ENCODE measurements at places on chromosomes 7 and 10. TPM values are rescaled to one million over a fixed set of nuclear protein-coding genes. Genes with fewer than 3 reads are reported as not detected.
A peak's percentile ranks its signal among the peaks of the same experiment; 100 is the strongest.

Gene NKX2-3
- total RNA-seq: 0.82 TPM

DNA sequence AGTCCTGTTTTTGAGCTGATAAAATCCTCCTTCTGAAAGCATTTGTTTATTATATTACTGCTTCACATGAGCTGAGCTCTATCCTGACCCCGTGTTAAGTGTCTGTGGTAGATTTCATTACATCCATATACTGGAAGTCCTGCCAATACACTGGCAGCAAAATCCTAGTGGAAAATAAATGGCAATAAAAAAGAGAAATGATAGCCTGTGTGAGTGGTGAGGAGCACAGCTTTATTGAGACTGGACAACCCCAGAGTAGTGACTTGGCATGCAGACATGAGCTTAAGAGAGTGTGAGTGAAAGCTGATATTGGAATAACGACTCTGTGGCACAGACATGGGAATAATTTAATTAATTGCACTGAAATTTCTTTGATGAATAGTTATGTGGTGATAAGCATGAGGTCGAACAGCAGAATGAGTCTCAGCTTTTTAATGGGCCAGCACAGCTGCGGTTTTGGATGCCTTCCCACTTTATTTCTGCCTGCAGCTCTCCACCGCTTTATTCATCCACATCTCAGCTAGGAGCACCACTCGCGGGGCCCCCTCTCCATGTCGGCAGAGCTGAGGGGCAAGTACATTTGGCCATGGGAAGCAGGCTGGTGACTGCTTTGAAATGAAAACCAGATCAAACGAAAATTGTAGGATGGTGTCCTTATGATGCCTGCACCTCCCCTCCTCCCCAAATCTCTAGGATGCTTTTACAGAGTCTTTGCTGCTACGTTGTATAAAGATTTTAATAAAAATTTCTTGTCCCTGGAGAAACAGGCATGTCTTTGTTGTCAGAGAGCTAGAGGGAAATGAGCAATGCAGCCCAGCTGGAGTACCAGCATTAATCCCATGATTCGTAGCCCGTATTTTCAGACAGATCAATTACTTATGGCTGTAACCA is 494.3 kb downstream of the AUTS2 start:
- peaks cover 2% of the 10 kb centered on the region for H3K27me3 ChIP-seq
- H3K36me3 ChIP-seq: no peaks in the 10 kb centered on the region
- H3K4me1 ChIP-seq: peaks cover 11% of the 10 kb centered on the region

DNA sequence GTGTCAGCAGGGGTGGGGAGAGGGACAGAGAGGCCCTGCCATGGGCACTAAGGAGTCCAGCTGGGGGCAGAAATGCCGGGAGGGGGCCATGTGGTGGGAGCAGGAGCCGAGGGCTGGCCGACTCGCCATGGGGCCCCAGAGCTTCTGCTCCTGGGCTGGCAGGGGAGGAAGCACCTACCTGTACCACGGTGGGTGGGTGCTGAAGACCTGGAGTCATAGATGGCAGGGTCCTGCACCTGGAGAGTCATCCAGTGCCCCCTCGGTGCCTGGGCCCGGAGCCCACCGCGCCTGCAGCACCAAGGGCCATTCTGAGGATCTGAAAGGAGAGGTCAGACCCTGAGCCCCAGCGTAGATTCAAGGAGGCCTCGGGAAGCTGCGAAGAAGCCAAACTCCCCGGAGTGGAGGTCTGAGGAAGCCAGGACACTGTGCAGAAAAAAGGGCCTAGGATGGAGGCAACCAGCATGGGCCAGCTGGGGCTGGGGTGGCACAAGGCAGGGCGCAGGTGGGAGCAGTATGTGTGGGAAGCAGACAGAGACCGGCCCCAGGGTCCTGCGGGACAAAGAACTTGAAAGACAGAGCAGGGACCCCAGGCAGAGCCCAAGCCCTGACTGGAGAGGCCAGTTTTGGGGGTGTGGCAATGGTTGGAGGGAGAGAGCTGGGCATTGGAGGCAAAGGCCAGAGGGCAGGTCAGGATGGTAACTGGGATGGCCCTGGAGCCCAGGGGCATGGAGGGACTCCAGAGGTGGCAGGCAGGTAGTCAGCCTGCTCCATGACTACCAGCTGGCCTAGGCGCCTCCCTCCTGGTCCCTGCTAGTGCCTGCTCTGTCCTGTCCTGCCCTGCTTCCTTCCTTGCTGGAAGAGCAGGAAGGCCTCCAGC is 26.7 kb upstream of the SMARCD3 start:
- H3K27ac ChIP-seq: no peak overlapping the region
- H3K36me3 ChIP-seq: no peaks in the 10 kb centered on the region
- no peak for DNase-seq
- peaks cover 3% of the 10 kb centered on the region for H3K4me1 ChIP-seq
- peaks cover 12% of the 10 kb centered on the region for H3K27me3 ChIP-seq

DNA sequence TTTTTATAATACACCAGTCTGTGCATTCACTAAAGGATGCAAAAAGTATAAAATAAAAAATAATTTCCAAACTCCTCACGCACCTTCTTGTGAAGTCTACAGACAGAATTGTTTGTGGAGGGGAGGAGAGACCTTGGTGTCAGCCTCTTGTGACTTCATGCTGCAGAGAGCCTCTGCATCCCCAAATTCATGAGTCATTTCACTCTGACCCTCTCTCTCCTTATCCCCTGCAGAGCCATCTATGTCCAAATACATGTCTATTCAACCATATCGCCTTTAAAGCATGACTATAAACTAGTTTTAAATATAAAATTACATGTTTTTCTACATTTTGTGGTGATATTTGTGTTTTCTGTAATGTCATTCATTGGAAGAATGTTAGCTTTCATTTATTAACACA is 6.0 kb downstream of the CREB5 start:
- peaks cover 1% of the 10 kb centered on the region for H3K27me3 ChIP-seq
- no peaks in the 10 kb centered on the region for H3K36me3 ChIP-seq
- H3K4me3 ChIP-seq: no peak overlapping the region
- H3K4me1 ChIP-seq: no peaks in the 10 kb centered on the region
- H3K27ac ChIP-seq: no peak overlapping the region

DNA sequence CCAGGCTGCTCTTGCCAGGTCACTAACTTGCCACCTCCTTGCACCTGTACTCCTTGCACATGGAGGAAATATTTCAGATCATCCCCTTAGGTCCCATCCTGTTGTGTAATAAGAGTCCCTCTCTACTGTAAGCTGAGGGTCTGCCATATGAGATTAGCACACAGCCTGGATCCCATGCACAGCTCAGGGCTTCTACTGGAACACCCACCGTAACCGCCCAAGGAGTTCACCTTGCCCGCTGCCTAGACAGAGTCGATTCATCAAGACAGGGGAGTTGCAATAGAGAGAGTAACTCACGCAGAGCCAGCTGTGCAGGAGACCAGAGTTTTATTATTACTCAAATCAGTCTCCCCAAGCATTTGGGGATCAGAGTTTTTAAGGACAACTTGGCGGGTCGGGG is 694.4 kb upstream of the C7orf33 start:
- H3K4me1 ChIP-seq: no peaks in the 10 kb centered on the region
- H3K27me3 ChIP-seq: peaks cover 1% of the 10 kb centered on the region
- no peak overlapping the region for H3K27ac ChIP-seq
- DNase-seq: no peak
- peaks cover 7% of the 10 kb centered on the region for H3K36me3 ChIP-seq

DNA sequence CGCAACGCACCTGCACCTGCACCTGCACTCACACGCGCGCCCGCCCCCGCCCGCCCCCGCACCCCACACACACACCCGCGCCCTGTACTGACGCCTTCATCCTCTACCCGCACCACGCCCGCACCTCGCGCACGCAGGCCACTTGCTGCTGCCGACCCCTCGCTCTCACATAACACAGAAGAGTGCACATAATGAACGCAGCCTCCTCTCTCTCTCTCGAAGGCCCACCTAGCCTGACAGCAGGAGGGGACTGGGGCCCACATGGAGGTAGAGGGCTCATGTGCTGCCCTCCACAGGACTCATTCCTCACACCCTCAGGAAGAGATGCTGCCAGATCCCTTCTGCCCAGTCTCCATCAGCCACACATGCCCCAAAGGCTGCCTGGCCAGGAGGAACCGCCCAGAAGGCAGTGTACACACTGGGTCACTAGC is 432 bp upstream of the CAMK2B start:
- H3K36me3 ChIP-seq: no peaks in the 10 kb centered on the region
- peak overlapping the region; percentile 91 for H3K4me3 ChIP-seq
- peaks cover 11% of the 10 kb centered on the region for H3K4me1 ChIP-seq
- DNase-seq: no peak

DNA sequence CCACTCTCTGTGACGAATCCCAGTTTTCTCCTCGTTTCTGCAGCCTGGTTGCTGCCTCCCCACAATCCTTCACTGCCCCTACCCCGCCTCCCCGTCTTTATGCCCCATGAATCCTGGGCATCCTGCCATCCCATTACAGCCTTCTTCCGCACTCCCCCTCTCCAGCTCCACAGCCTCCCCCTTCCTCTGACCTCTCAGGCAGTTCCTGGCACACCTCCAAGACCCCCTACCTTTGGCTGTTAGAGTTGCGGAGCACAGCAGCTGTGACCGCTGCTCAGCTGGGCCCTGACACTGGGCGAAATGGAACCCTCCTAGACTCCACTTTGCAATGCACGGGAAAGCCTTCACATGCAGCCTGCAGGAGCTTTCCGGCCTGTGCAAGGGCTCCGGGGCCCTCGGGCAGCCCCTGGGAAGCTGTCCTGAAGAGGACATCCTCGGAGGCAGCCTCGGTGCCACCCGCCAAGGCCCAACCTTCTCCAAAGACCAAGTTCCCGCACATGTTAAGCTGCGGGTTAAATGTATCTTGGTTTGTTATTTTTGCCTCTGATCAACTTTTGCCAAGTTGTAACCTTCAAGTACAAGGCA is 400.7 kb upstream of the MKI67 start:
- H3K27me3 ChIP-seq: peaks cover 2% of the 10 kb centered on the region
- no peak overlapping the region for H3K27ac ChIP-seq
- no peaks in the 10 kb centered on the region for H3K36me3 ChIP-seq
- DNase-seq: no peak
- H3K4me1 ChIP-seq: no peaks in the 10 kb centered on the region
- H3K4me3 ChIP-seq: no peak overlapping the region

DNA sequence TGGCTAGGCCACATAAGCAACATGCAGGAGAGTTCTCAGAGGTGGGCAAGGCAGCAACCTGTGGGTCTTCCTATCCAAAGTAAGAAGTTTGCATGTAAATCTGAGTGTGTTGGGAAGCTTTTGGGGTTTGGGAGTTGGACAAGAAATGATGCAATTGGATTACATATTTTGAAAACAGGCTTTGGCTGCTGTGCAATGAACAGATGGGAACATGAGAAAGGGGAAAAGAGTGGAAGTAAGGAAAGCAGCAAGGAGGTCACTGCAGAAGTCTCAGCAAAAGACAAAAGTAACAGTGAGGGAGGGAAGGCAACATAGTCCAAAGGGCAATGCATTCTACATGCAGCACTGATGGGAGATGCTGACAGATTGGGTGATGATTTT is 61.1 kb upstream of the C10orf90 start:
- no peaks in the 10 kb centered on the region for H3K4me1 ChIP-seq
- H3K36me3 ChIP-seq: no peaks in the 10 kb centered on the region
- H3K4me3 ChIP-seq: no peak overlapping the region
- H3K27ac ChIP-seq: no peak overlapping the region

DNA sequence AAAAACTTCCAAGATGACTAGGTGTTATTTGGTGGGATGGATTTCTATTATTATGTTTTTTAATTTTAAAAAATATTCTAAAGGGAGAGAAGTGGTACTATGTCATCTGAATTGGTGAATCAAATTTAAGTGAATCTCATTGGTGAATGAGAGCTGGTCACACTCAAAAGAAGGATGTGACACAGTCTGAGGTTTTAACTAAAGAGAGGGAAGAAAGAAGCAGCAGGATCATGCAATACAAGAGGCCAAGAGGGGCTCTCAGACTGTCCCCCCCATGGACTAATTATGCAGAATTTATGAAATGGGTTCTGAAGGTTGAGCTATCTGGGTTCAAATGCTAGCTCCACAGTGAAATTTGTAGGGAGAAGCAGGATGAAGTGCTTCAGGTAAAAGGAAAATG is 16.2 kb downstream of the MACC1 start:
- DNase-seq: no peak
- peaks cover 11% of the 10 kb centered on the region for H3K4me1 ChIP-seq
- H3K27me3 ChIP-seq: no peaks in the 10 kb centered on the region
- no peak overlapping the region for H3K4me3 ChIP-seq
- no peaks in the 10 kb centered on the region for H3K36me3 ChIP-seq

All from endothelial cell (in vitro differentiated cells).